ENCODE measurements at places on chromosomes 7 and 10. TPM values are rescaled to one million over a fixed set of nuclear protein-coding genes. Genes with fewer than 3 reads are reported as not detected.

GRCh38 chr10:29533696-29534285 lies 101.0 kb downstream of the SVIL start:
- no peak overlapping the region for H3K27ac ChIP-seq
- H3K4me1 ChIP-seq = peaks cover 10% of the 10 kb centered on the region
- H3K36me3 ChIP-seq = no peaks in the 10 kb centered on the region
- no peak for DNase-seq
- H3K27me3 ChIP-seq = no peaks in the 10 kb centered on the region

DNA sequence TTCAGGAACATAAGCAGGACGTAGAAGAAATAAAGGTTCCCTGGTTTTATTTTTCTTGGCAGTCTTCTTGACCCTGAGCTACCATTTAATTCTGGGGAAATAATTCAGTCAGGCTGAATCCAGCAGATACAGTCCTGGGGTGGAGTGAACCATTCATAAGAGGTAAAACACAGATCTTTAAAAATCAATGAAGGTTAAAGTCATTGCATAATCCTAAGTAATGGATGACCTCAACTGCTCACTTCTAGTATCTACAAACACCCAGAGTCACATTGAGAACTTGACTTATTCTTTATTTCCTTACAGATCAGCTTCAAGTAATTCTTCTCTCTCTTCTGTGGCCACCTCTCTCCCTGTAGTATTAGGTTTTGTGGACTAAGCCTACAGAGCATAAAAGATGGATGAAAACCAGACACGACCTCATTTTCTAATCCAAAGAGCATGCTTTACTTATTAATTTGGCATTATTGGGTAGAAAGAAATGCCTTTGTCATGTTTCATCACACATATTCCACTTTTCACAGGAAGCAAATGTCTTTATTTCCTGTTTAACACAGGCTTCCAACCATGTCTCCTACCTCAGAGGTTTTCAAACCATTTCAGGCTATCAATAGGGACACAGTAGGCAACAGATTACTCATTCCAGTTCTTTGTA lies 182.3 kb upstream of the IMMP2L start:
- no peaks in the 10 kb centered on the region for H3K4me1 ChIP-seq
- H3K36me3 ChIP-seq = peaks cover 19% of the 10 kb centered on the region
- no peaks in the 10 kb centered on the region for H3K27me3 ChIP-seq
- DNase-seq = no peak

DNA sequence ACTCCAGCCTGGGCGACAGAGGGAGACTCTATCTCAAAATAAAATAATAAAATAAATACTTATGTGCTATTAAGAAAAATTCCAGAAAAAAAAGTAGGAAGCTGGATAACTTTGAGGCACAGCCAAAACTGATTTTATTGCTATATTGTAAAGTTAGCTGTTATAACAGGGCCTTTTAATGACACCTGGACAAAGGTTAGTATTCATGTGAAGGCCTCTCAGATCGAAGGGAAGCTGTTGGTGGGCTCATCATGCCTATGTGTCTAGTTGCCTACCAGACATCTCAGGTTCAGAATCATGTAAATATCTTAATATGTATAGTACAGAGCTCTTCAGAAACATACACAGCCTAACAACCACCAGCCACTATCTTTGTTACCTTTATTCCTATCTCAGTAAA lies 143.0 kb downstream of the LCOR start:
- H3K4me1 ChIP-seq = no peaks in the 10 kb centered on the region
- no peak for DNase-seq
- H3K4me3 ChIP-seq = no peak overlapping the region
- H3K36me3 ChIP-seq = no peaks in the 10 kb centered on the region
- no peak overlapping the region for H3K27ac ChIP-seq

PLEKHS1 gene
- total RNA-seq = 36.7 TPM
